ENCODE measurements at places on chromosomes 11 and 22.

GRCh38 chr11:118275176-118275575 lies 11.1 kb upstream of the MPZL2 start:
- DNase-seq, result no peak

GRCh38 chr11:406796-407650 lies 7.8 kb downstream of the SIGIRR start:
- DNase-seq, result peak; percentile 96

DNA sequence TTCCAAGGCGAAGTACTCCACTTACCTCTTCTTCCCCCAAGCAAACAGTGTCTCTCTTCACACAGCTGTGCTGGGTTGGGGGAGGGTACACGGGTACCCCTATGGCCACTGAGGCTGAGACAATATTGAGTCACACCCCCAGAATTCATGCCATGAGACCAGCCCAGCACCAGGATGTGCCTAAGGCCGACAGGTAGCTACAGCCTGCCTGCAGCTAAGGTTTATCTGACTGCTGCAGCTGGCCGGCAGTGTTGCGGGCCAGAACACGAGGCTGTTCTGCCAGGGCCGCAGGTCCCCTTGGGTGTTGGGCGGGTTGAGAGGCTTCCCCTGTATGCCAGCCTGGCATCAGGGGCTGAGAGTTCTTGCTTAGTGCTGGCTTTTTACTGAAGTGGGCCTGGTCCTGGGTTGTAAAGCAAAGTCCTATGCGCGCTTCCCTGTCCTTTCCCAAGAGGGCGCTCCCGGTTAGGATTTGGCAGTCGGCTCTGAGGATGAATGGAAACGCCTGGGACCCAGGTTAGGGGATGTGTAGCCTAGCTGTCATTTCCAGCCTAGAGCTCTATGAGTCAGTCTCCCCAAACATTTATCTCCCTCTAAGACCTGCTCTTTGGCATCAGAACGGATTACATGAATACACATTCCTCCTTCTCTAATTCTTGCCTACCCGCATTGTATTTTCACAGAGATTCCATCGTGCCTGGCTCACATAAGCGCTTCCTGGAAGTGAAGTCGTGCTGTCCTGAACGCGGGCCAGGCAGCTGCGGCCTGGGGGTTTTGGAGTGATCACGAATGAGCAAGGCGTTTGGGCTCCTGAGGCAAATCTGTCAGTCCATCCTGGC lies 7.1 kb downstream of the USP18 start:
- DNase-seq, result peak; percentile 95

DNA sequence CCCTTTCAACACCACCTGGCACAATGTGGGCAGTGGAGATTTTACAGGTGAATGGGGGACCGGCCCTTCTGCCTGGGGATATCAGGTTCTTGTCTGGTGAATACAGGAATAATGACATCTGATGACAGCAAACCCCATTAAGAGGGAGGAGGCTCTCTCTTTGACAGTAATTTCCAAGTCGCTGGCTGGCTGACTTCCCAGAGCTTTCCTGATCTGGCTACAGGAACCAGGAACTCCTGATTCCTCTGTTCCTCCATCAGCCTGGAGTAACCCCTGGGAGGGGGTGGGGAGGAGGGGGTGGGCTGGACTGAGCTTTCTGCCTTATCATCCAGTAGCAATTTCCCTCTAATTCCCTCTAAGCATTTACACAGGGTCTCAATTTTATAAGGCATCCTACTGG lies 3.7 kb upstream of the MIEF1 start:
- DNase-seq, result no peak

GRCh38 chr11:130204703-130205095 lies 45.1 kb downstream of the ST14 start:
- DNase-seq, result no peak

DNA sequence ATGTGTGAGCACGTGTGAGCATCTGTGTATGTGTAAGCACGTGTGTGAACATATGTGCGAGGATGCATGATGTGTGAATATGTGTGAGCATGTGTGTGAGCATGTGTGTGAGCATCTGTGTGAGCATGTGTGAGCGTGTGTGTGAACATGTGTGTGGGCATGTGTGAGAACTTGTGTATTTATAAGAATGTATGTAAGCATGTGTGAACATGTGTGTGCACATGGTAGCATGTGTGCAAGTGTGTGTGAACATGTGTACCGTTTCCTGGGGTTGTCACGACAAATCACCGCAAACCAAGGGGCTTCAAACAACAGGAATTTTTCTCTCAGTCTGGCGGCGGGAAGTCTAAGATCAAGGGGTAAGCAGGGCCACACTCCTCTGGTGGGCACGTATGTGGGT lies 238.3 kb downstream of the CTTN start:
- DNase-seq, result no peak

DNA sequence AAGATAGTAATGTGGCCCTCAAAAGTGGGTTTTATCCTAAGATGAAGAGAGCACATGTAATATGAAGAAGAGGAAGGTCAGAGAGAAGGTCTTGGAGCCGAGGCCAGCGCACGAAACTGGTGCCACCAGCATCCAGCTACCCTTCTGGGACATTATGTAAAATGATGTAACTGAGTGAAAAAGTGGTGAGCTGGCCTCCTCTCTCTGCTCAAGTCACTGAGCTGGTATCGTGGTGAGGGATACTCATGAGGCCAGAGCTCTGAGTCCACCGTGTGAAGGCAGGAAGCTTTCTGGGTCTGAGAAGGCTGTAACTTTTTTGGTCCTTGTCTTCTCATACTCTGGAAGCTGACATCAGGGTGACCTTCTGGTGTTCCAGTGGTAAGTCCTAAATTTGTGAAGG lies 25.1 kb downstream of the RNF185 start:
- no peak for DNase-seq

GRCh38 chr22:31308181-31308580 lies 15.9 kb upstream of the PIK3IP1 start:
- DNase-seq, result no peak

GRCh38 chr11:11798586-11799438 lies 43.0 kb upstream of the USP47 start:
- peak; percentile 90 for DNase-seq

GRCh38 chr11:8610532-8611116 lies 16.6 kb upstream of the STK33 start:
- DNase-seq, result peak; percentile 50

- no peak for DNase-seq
Measured at GRCh38 chr11:24064309-24064903, 432.4 kb upstream of the LUZP2 start.

DNA sequence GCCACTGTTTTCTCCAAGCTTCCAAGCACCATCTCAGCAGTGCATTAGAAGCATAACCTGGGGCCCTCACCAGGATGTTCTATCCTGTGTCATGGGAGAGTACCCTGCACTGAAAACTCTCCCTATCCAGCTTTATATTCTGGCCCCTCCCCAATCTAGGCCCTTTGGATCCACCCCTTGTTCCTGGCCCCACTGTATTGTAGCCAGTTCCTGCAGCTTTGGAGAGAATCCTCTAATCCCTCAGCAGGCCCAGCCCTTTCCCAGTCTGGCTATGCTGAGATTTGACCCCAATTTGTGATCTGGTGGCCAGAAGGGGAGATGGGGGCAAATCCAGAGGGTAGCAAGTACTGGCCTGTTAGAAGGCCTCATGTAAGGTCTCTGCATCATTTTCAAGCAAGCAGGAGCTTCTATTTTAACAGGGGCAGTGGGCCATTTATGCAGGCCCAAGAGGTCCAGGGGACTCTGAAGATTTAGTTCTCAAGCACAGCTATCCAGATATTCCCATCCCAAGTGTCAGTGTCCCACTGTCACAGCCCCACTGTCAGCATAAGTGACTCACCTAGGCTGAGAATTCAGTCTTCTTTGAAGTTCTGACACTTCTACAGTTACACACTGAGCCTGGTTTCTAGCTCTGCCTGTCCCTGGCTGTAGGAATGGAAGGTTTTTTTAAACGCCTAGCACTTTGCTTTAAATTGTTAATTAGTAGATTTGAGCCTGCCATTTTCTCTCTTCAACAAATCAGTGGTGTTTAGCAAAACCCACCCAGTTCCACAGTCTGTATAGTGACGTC lies 589.5 kb upstream of the CADM1 start:
- DNase-seq, result peak; percentile 47

GRCh38 chr11:6321961-6322362 lies 1.7 kb upstream of the CAVIN3 start:
- DNase-seq, result peak; percentile 50

GRCh38 chr22:27851974-27852746 lies 50.6 kb upstream of the MN1 start:
- DNase-seq, result no peak

DNA sequence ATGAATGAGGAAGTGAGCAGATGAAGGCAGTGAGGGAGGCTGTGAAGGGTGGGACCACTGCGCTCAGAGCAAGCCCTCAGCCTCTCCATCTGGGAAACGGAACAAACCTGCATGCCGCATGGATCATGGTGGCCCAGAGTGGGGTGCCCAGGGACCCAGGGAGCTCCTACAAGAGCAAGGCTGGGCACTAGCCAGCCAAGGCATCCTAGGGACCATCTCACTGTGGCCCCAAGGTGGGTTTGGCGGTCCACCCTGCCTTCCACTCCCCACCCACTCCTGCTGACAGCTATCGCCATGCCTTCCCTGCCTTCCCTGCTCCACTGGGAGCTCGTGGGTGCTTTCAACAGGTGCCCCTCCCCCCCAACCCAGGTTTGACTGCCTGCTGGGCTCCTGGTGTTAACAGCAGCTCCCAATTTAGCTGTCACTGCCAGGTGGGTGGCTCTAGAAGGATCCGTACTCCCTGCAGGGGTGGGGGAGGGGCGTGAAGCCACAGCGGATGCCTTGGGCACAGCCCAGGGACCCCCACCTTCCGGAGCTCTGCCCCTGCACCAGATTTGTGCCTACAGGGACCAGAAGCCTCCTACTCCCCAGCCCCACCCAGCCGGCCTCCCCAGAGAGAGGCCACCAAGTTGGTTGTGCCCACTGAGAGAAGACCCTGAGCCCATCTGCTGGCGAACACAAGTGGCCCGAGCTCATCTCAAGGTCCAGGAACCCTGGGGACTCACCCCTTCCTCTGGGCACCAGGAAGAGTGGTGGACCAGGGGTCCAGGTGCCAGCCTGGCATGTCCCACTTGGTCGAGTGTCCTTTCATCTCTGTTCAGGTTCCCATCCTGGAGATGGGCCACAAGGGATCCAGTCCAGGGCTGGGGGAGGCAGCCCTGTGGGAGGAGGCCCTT lies 29.7 kb upstream of the PRODH start:
- no peak for DNase-seq

DNA sequence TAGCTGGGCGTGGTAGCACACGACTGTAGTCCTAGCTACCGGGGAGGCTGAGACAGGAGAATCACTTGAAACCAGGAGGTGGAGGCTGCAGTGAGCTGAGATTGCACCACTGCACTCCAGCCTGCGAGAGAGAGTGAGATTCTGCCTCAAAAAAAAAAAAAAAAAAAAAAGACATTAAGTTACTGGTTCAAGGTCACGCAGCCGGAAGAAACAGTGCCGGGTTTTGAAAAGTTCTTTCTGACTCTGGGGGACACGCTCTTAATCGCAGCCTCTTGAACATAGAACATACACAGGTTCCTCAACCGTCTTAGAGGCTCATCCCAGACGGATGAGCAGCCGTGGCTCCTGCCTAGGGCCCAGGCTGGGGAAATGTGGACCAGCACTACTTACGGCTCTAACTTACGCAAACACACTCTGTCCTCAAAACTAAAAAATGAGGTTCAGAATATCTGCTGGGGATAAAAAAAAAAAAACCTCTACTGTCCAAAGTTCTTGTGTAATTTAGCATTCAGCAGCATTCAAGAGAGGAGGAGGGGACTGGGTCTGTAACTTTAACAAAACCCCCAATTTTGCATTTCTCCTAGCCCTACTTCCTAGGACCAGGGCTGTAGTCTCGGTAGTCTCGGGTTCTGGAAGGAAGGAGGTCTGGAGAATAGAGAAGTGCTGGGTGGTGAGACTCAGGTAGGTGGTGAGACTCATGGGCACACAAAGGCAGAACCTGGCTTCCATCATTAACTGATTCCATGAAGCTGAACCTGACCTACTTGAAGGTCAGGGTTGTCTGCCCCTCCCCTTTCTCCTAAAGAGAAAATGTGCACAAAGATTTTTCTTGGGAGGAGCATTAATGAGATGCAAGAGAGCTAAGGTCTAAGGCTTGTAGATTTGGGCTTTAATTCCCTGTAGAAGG lies 6.0 kb downstream of the SPTBN2 start:
- DNase-seq, result no peak

DNA sequence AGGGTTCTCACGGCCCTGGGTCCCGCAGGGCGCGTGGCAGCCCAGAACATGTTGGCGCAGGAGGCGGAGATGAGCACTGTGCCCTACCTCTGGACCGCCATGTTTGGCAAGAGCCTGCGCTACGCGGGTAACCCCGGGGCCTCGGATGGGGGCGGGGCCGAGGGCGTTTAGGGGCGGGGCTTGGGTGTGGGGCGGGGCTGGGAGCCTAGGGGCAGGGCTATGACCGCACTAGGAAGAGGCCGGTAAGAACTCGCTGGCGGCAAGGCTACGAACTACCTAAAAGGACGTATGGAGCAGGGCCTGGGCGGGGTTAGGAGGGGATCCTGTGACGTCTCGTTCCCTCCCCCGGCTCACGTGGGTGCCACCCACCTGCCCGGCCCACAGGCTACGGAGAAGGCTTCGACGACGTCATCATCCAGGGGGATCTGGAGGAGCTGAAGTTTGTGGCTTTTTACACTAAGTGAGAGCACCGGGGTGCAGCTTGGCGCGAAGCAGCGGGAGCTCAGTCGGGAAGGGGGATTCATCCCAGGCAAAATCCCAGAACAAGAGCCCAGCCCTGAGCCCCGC lies 2.8 kb upstream of the LZTR1 start:
- DNase-seq, result peak; percentile 98

- no peak for DNase-seq
Measured at GRCh38 chr11:47686151-47686550, 29.0 kb downstream of the AGBL2 start.

- DNase-seq, result no peak
Measured at GRCh38 chr11:111631666-111632039, 29.4 kb downstream of the SIK2 start.

DNA sequence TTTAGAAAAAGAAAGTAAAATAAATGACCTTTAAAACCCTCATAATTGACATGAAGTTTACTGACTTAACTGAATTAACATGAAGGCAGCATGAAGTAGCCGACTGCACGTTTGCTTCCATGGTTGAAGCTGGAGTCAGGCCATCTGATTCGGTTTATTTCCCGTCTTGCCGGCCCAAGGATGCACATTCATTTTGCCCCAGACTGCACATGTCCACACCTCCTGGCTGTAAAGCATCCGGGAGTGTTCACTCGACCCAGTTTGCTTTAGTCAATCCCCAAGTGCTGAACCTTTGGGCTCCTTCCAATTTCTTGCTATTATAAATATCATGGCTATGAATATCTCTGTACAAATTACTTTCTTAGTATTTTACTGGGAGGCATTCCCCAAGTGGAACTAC lies 17.7 kb upstream of the TUB start:
- no peak for DNase-seq

GRCh38 chr11:76524461-76524860 lies 79.6 kb downstream of the EMSY start:
- DNase-seq, result no peak

- DNase-seq, result no peak
Measured at GRCh38 chr11:122751292-122752070, 86.8 kb upstream of the CRTAM start.

GRCh38 chr22:45914309-45914708 lies 62.7 kb downstream of the WNT7B start:
- no peak for DNase-seq
